ENCODE measurements at places on chromosomes 6 and 20. TPM values are rescaled to one million over a fixed set of nuclear protein-coding genes. Genes with fewer than 3 reads are reported as not detected.

EMILIN3 gene
- polyA plus RNA-seq = 1.8 TPM

CALHM4 gene
- polyA plus RNA-seq = not detected

CST4 gene
- not detected for polyA plus RNA-seq

ENPP1 gene
- polyA plus RNA-seq = 1.7 TPM

GUCA1A gene
- 0.15 TPM for polyA plus RNA-seq
